ENCODE measurements at places on chromosomes 6 and 20.

DNA sequence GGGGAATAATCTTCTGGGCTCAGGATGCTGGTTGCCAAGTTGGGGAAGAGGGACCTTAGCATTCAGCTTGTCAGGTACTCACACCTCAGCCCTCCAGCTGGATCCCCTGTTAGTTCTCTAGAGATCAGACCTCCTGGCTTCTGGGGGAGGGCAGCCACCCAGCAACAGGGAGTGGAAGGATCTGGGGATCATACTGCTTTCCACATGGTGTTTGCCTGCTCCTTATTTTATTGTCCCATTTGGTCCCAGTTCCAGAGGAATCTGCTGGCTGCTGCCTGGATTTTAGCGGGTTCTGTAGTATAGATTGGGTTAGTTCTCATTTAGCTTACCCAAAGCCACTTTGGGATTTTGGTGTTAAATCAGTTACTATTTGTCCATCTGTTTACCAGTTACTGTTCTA, 29.3 kb downstream of the KAT14 start:
- no peak for DNase-seq

DNA sequence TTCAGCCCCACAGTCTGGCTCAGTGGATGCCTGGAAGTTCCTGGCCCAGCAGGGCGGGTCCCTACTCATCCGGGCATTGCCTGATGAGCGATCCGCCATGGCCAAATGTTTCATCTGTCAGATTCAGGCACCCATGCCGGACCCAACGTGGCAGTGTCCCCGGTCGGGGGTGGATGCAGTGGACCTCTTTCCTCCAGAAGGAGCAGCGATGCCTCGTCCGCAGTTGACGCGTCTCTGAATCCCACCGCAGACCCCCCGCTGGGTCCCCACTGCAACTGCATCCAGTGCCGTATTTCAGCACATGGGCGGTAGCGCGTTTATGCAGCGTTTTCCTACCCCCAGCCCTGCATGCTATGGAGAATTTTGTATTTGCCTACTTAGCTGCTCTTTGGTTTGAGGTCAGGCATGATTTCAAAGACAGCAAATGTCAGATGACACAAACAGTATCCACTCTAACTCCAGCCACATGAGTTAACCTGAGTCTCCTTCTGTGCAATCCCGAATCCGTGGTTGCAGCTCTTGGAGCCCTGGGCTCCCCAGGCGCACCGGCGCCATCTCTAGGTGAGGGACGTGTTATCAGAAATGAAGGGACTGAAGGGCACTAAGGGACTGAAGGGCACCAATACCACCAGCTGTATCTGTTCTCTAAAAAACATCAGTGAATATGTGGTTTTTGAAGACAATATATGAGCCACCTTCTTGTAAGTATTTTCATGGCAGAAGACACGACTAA, 72.6 kb upstream of the THBS2 start:
- DNase-seq = peak; percentile 35

DNA sequence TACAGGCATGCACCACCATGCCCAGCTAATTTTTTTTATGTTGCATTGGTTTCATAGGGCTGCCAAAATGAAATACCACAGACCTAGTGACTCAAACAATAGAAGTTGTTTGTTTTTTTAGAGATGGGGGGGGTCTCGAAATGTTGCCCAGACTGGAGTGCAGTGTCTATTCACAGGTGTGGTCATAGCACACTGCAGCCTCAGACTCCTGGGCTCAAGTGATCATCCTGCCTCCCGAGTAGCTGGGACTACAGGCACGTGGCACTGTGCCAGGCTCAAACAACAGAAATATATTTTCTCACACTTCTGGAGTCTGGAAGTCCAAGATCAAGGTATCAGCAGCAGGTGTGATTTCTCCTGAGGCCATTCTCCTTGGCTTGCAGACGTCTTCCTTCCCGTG, 6.6 kb upstream of the SLC16A10 start:
- no peak for DNase-seq

GRCh38 chr6:3750317-3751076, 1.0 kb downstream of the PXDC1 start:
- peak; percentile 89 for DNase-seq

DNA sequence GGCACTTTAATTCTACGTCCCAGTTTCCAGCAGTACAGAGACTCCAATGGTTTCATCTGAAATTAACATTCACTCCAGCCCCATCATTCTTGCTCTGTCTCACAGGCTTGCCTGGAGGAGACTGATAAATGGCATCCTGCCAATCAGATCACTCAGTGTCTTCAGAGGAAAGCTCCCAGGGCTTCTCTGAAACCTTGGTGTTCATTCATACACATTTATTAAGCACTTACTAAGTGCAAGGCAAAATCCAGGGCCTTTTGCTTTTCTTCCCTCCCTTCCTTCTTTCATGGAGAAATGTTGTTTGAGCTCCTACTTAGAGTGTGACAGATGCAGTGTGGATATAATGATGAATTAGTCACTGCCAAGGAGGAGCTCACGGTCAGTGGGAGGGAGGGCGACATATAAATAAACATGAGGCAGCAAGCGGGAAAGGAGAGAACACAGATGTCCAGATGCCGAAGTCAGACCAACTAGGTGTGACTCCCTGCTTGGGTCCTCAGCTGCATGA, 106.7 kb upstream of the DTNBP1 start:
- DNase-seq = no peak

GRCh38 chr20:12371990-12372389, 454.3 kb downstream of the BTBD3 start:
- DNase-seq = no peak

- no peak for DNase-seq
Measured at GRCh38 chr6:144476286-144476685, 191.2 kb downstream of the UTRN start.

DNA sequence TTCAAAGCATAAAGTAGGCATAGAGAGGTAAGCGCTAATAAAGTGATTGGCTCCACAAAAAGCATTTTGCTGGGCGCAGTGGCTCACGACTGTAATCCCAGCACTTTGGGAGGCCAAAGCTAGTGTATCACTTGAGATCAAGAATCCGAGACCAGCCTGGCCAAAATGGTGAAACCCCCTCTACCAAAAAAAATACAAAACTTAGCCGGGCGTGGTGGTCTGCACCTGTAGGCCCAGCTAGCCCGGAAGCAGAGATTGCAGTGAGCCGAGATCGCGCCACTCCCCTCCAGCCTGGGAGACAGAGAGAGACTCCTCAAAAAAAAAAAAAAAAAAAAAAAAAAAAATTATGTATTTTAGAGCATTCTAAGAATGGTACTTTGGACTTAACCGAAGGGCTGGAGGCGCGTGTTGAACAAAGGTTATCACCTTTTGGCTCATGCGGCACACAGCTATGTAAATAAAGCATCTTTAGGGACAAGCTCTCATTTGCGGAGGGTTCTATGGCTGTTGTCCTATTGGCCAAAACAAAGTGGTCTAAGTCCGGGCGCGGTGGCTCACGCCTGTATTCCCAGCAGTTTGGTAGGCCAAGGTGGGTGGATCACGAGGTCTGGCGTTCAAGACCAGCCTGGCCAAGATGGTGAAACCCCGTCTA, 17.4 kb downstream of the HFE start:
- no peak for DNase-seq

DNA sequence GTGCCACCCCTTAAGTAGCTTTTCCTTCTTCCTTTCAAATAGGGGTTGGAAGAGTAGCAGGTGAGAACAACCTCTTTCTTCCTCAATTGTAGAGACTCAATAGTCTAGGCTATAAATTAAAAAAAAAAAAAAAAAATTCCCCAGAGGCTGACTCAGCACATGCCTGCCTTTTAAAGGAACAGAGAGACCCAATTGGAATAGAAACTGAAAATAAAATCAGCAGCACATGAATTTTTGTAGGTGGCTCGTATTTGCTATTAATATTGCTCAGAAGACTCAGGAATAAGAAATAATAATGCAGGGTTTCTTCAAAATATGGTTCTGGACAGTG, 19.3 kb downstream of the TOP1 start:
- DNase-seq = peak; percentile 31

DNA sequence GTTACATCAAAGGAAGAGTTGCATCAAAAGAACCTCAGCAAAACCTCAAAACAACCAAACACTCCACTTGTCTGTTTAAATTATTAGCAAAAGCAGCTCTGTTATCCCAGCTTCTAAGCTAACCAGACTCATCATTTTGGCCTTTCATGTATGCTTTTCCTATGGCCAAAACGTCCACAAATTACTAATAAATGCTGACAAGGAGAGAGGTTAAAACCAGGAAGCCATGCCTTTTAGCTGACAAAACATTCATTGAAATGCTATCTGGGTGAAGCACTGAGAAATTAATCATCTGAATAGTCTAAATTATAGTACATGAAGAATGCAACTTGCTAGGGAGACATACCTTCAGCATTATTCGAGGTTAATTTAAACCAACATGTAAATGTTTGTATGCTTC, 80.6 kb downstream of the LAMA2 start:
- DNase-seq = peak; percentile 11

GRCh38 chr6:132648356-132648755, 10.6 kb downstream of the TAAR1 start:
- DNase-seq = no peak

GRCh38 chr6:107511511-107511993, 21.6 kb downstream of the SOBP start:
- DNase-seq = no peak

GRCh38 chr20:50027611-50028105, 44.9 kb downstream of the SNAI1 start:
- DNase-seq = peak; percentile 95

GRCh38 chr6:692356-692851, 535 bp downstream of the EXOC2 start:
- peak; percentile 68 for DNase-seq

DNA sequence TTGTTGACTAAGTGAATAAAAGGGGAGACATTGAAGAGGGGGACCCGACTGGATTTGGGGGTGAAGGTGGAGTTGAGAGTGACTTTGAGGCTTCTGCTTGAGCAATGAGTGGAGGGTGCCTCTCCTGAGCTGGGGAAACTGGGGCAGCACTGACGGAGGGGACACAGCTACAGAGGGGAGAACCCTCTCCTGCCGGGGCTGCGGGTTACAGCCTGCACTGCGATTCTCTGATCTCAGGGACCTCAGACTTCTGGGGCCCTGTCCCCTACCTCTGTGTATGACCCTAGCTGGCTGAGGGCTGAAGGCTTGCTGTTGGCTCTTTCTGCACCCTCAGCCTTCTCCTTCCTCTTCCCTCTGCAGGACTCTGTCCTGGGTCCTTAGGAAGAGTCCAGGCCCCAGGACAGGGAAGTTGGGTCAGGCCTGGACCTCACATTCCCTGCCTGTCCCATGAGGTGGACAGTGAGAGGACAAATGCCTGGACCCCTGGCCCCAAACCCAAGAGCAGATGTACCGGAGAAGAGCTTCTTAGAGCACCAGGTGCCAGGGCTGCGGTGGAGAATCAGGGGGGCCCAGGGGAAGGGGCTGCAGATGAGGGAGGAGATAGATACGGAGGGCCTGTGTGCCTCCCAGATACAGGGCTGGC, 13.7 kb upstream of the FAM110A start:
- DNase-seq = no peak

- peak; percentile 56 for DNase-seq
Measured at GRCh38 chr6:34248198-34248726, 544 bp downstream of the SMIM29 start.

GRCh38 chr6:152207915-152208714, 400.6 kb downstream of the ESR1 start:
- DNase-seq = no peak

DNA sequence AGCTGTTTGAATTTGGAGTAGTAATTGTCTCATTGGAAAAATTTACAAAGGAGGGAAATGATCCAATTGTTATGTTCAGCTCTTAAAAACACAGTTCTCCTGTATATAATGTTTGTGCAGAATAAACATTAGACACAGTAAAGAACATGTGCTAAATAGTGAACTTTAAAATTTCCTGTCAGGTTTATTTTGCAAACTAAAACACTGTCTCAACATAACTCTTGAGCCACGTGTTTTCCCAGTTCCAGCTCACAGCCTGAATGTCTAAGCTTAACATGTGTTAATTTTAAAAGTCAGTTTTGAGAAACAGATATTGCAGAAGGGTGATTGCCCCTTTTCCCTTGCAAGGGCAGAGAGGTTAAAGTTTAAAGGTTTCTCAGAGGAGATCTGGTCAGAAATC, 20.6 kb downstream of the EPHA7 start:
- DNase-seq = no peak

GRCh38 chr20:20017844-20018185, 653 bp downstream of the NAA20 start:
- DNase-seq = no peak

GRCh38 chr6:112938650-112939049, 591.5 kb downstream of the RFPL4B start:
- no peak for DNase-seq

- peak; percentile 86 for DNase-seq
Measured at GRCh38 chr6:156777577-156778453, 637 bp downstream of the ARID1B start.

GRCh38 chr6:76403064-76403463, 330.6 kb upstream of the IMPG1 start:
- no peak for DNase-seq

DNA sequence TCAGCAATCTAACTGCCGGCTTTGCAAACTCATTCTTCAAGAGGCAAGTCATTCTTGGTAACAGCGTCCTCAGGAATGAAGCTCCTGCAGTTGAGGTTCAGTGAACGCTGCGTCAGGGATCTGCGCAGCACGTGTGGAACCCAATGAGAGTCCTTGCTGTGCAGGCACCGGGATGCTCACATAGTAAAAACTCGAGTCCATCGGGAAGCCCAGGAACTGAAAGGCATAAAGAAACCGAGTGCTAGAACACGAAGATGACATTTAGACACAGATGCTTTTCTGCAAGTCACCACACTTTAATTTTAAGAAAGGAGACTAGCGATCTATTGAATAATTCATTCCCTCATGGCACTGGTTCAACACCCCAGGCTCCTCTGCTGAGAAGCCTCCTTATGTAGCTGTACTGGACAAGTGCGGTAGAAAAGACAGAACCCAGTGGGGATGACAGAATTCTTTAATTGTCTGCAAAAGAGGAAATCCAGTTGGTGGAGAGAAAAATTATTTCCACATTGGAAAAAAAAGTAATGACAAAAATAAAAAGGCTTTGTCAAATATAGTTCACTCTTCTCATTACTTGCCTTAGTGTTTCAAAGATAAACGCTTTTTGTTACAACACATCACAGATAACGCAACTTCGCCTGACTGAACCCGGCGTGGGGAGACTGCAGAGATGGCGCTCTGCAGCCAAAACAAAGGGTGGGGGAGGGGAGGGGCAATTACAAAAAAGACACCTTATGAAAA, 1.9 kb upstream of the AFDN start:
- DNase-seq = peak; percentile 41

DNA sequence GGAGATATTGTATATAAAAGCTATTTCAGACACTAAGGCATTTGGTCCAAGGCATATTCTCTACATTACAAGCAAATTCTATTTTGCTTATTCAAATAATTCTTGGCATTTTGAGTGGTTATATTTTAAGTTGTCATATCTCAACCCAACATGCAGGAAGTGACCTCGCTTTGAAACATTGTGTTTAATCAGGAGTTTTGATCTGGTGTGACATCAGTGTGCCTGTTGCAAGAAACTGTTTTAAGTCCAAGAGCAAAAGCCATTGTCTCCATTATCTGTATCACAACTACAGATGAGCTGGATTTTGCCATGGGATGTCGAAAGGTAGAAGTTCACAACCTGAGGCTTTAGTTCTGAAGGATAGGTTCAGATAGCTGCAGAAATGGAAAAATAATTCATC, 509.9 kb upstream of the ID4 start:
- peak; percentile 11 for DNase-seq
